ENCODE measurements at places on chromosomes 3 and 15.

DNA sequence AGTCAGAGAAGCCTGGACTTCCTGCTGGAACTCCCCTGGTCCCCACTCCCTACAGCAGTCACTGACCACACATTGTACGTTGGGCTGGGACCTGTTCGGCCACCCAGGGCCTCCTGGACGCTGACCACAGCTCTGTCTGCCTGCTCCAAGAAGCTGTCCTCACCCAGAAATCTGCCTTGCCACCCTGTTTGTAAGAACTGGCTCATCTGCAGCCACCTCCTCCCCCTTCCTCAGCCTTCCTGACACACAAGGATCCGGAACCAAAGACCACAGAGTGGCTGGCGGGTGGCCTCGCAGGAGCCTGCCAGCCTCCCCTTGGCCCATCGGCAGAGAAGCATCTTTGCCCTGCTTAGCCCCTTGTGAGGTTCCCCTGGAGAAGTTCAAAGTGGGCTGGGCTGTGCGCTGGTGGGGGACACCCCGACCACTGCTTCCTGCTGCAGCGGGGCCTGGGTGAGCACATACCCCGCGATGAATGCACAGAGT is 91.9 kb downstream of the PCSK6 start:
- DNase-seq: no peak

- DNase-seq: no peak
Observed at GRCh38 chr3:152043620-152044019, 170.2 kb downstream of the SUCNR1 start.

GRCh38 chr3:2477620-2478019 is 379.0 kb downstream of the CNTN4 start:
- no peak for DNase-seq

DNA sequence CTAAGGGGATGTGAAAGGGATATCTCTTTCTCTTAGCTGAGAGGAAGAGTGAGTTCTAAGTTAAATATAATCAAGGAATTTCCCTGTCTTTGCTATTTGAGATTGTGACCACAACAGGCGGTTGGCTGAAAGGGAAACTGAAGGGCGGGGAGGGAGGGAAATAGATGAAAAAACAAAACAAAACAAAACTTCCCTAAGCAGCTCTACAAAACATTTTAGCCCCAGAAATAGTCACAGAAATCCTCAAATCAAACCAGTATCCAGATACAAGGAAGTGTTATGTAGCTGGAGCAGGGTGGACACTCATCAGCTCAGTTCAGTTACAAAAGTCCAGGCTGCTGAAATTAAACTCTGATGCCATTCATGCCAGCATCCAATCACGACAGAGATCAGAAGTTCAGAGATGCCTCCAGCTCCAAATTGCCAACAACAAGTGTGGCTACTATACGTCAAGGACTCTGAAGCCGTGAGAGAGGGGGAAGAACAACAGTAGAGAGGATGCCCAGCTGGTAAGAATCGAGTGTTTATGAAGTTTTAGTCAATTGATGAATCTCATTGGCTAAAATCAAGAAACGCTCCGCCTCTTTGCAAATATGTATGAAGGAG is 319 bp upstream of the TP63 start:
- no peak for DNase-seq

DNA sequence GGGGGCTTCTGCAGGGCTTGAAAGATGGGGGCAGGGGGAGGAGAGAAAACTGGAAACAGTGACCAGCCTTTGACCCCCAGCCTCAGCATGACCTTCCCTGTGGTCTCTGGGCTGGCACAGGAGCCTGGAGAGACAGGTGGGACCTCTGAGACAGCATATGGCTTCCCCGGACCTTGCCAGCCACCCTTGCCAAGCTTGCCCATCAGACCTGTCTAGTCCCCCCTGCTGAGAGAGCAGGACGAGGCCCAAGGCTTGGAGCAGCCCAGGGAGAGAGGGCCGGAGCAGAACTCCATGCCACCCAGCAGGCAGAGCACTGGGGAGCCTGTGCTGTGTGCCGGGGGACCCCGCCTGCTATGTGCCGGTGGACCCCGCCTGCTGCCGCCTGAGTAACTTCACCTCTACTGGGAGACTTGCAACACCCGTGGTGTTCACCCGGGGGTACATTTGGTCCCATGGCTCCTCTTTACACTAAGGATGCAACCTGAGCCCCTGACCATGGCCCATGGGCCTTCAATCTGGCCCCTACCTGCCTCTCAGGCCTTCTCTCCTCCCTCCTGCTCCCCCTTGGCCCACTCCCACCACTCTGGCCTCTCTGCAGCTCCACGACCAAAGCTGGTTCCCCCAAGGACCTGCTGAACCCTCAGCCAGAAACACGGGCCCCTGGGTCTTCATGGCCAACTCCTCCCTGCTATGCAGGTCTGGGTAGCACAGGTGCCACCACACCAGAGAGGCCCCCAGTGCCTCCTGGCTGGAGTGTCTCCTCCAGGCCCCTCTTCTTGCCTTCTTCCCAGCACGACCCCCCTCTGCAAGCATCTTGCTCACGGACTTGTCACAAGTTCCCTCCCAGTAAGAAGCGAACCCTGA is 21.1 kb upstream of the SLC41A3 start:
- peak; percentile 7 for DNase-seq

- DNase-seq: no peak
Observed at GRCh38 chr3:153142961-153143360, 19.1 kb upstream of the RAP2B start.

- no peak for DNase-seq
Observed at GRCh38 chr3:128273109-128273840, 120.0 kb downstream of the EEFSEC start.

DNA sequence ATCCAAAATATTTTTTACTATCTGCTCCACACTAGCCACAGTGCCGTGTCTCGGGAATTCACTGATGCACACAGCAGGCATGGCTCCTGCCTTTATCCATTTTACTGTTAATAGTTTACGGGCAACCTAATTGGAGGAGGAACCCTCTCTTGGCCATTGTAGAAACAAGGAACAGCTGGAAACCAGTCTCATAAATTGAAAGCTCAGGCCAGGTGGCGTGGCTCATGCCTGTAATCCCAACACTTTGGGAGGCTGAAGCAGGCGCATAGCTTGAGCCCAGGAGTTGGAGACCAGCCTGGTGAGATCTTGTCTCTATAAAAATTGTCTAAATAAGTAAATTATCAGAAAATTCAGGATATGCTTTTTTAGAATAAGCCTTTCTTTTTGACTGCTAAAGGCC is 39.0 kb downstream of the IL5RA start:
- DNase-seq: no peak

DNA sequence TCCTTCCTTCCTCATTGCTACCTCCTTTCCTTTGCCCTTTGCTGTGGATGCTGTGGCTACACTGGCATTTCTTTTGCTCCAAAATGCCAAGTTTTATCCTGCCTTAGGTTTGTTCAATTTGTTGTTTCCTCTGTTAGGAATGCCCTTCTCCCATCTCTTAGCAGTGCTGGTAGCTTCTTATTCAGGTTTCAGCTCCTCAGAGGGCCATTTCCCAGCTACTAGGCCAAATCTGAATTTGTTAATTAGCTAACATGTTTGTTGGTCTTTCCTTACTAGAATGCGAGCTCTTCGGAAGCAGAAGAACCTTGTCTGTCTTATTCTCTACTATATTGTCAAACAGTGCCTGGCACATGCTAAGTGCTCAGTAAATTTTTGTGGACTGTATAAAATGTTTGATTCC is 11.0 kb downstream of the MAPK6 start:
- no peak for DNase-seq

DNA sequence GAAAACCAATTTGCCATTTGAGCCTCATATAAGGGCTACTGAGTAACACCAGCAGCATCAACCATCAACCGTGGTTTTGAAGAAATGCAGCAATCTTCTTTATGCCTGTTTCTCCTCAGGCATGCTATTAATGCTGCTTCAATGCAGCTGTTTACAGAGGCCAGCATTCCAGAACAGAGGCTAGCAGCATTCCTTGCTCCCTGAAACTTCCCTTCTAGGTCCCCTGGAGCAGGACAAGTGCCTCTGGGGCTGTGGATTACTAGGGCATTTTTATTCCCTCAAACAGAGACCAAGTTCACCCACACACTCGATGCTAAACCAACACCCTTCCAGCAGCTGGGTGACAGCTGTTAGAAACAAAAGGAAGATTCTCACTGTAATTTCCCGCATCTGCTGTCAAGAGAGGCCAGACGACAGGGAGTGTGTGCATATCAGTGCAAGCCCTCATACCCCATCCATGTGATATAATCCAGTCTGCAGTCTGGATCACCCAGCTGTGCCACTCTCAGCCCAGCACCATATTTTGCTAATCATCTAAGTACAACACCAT is 57.5 kb downstream of the HOMER2 start:
- DNase-seq: peak; percentile 14

- no peak for DNase-seq
Observed at GRCh38 chr3:140731440-140732119, 53.7 kb downstream of the TRIM42 start.

DNA sequence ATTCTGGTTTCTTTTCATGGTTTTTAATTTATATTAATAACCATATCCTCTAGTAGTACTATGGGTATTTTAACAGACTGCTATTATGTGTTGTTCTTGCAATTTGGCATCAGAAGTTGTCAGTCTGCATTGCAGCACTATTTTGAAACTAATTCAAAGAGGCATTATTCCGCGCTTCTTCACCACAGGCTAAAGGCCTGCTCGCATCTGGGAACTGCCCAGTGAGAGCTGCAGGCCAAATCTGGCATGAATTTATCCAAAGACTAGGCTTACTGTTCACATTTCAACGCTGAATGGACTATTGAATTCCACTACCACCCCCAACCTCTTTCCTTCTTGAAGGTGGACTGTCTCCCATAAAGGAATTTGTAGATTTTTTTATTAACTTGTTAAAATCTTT is 310.4 kb upstream of the NR2F2 start:
- DNase-seq: no peak

GRCh38 chr3:158337110-158337509 is 227.2 kb downstream of the RSRC1 start:
- no peak for DNase-seq

DNA sequence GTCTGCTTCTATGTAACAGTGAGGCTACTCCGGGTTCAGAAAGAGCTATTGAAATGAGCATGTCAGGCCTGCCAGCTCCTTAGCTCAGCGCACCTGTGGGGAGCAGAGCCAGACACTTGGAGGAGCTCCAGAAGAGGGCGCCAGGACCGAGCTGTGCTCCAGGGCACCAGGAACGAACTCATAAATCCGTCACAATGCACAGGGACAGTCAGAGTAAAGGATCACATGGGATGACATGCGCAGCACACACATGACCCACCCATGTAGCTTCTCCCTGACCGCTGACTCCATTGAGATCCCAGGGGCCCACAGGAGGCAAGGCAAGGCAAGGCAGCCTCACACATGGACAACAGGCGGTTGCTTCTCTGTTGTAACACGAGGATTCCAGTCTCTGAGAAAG is 26.0 kb upstream of the GNB5 start:
- no peak for DNase-seq

DNA sequence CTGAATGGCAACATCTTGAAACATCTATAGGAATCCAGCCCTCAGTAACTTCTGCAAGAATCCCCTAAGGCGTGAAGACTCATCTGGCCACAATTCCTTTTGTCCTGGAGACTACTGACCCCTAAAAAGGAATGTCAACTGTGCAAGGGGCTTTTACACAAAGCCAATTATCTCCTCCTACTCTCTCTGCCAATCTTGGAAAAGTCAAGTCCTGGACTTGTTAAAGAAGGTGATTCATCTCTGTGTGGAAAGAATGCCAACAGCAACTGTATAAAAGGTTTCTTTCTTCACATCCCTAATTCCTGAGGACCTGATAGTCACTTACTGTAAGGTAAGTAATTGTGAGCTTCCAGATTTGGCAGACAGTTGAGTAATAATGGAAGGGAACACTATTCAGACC is 22.3 kb downstream of the THRB start:
- no peak for DNase-seq
